ENCODE measurements at places on chromosomes 1 and 21.

GRCh38 chr1:39086386-39086785 is 60.2 kb downstream of the NDUFS5 start:
- no peak for DNase-seq

DNA sequence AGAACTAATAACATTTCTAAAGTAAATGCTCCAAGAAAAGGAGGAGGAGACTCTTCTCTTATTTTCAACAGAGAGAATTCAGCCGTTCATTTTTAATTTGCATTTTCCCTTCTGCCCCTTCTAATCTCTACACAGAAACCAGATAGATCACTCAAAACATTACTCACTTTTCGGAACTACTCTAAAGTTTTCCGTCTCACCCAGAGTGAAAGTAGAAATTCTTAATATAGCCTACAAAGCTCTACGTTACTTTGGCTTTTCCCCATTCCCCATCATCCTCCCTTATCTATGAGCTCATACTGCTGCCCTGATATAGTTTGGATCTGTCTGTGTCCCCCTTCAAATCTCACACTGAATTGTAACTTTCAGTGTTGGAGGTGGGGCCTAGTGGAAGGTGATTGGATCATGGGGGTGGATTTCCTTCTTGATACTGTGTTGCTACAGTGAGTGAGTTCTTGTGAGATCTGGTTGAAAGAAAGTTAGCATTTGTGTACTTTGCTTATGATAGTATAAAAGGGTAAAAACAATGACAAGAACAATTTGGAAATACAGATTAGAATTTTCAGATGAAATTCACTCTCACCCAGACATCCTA is 188.2 kb downstream of the AMY1C start:
- no peak for DNase-seq

DNA sequence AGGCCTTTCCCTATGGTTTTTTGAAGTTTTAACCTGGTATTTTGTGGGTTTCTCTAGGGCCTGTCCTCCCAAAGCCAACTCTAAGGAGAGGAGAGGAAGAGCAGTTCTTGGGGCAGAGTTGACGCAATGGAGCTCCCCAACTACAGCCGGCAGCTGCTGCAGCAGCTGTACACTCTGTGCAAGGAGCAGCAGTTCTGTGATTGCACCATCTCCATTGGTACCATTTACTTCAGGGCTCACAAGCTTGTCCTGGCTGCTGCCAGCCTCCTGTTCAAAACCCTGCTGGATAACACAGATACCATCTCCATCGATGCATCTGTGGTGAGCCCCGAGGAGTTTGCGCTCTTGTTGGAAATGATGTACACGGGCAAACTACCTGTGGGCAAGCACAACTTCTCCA is 38.2 kb downstream of the ZBTB40 start:
- DNase-seq = no peak

DNA sequence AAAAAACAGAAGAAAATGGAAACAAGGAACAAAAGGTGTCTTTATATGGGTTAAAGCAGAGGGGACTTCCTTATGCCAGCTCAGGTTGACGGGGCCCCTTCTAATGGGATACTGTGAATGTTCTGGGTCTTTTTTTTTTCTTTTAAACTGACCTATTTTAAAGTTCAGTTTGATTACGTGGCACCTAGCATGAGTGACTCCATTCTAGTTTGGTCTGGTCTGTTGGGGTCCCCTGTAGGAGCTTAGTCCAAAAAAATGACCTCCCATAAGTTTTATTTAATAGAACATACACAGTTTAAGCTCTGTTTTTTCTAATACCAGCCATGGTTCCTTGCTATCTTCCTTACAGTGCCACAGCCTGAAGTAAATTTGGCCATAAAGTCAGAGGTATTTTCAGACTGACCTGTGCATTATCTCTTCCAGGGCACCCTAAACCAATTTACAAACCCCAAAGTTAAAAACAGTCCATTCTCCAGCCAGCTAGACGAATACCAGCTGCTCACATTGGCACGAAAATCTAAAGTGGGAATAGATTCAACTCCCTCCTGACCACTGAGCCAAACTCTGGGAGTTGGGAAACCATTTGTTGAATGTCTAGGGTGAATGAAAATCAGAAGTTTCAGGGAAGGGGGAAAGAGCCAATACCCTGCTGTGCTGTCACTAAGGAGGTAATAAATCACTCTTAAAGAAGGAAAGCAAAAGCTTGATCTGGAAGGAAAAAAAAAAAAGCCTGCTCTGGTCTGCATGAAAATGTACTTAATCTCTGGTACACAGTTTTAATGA is 42.4 kb downstream of the AKNAD1 start:
- no peak for DNase-seq

DNA sequence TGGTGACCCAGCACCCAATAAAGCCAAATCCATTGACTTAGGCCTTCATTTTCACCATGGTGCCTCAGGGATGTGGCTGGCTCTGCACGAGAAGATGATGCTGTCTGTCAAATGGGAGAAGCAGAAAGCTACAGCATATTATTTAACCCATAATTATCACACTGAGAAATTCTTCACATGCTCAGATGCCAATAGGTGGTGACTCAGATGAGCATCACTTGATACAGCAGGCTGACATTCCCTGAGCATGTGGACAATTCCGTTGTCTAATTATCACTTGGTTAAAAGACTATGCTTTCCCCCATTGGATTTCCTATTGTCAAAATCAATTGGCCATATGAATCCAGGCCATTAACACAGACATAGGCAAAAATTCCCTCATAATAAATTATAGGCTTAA is 44.0 kb upstream of the HSD3B1 start:
- no peak for DNase-seq

DNA sequence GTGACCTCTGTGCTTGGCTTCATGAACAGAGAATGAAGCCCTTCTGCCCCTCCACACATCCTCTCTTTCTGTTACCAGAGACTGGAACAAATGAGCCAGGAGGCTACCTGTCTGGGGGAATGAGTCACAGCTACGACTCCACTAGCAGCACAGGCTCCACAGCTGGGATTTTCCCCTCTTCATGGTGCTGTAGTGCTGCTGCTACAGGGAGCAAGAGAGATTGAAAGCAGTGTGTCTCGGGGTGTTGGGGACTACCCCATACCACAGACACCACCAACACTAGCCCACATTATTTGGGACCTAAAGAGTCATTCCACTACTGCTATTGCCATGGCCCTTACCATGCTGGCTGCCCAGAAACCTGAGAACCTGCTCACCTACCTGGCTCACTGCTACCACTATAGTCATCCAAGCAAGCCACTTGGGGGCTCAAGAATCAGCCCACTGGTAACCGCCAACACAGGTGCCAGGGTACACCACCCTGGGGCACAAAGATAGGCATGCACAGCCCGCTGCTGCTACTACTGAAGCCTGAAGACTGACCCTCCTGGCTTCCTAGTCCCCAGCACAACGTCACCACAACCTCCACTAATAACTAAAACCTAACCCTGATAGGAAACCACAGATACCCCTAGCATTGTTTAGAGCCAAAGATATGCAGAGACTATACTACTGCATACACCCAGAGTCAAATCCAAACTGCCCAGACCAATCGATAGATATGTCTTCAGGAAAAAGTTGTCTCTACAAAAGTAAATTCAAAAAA is 17.7 kb downstream of the CD1E start:
- no peak for DNase-seq

DNA sequence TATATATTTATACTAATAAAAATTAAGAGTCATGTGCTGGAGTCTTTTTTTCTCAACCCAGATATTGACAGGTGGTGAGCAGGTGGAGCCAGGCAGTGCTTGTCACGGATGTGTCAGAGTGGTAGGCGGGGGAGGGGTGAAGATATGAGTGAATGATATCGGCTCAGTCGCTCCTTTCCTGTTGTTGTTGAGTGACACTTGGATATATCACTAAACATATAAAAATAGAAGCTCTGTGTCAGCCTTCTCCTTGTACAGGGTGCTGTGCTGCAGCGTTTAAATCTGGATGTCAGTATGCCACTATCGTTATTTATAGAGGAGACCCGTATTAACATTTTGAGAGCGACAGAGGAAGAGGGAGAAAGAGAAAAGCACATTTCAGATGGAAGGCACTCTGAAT is 339.6 kb downstream of the NUF2 start:
- DNase-seq = no peak

DNA sequence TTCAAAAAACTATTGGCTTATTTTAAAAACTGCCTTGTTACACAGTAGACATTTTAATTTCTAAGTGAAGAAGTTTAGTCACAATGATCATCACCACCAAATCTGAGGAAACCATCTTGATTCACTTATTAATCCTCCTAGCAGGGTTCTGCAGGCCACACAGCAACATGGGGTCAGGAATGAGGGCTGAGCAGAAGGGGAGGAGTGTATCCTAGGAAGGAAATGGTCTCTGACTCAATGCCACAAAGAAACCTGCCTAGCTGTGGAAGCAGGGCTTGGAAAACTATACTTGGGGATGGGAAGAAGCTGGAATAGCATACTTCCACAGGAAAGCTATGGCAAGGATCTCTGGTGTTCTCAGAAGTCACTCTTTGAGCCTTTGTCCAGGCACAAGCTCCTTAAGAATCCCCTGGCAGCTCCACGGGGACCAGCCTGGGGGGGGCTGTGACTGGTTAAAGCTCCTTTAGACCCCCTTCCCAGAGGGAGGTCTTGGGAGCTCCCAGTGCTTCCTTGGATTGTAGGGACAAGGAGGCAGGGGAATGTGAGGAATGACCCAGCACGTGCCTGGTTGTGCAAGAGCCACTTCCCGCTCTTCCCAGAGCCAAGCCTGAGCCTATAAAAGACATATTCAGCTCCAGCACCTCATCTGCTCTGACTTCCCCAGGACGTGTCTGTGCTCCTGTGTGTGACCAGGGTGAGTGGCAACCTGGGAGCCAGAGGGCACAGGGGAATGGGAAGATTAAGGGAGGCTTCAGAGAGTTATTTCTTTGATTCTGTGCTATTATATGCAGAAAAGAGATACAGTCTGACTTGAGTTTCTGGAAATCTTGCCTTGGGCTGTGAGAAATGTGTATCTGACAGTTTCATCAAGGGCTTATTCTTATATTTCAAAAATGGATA is at the start of gene LCE2A:
Gene LCE2A, plus strand, starts transcription at position 645 of the 900 bp plus-strand sequence. CDS start 557 bp downstream, outside the sequence.
- no peak for DNase-seq

- DNase-seq = no peak
These were observed 162.7 kb downstream of the PIGK start for GRCh38 chr1:77056525-77056924.

DNA sequence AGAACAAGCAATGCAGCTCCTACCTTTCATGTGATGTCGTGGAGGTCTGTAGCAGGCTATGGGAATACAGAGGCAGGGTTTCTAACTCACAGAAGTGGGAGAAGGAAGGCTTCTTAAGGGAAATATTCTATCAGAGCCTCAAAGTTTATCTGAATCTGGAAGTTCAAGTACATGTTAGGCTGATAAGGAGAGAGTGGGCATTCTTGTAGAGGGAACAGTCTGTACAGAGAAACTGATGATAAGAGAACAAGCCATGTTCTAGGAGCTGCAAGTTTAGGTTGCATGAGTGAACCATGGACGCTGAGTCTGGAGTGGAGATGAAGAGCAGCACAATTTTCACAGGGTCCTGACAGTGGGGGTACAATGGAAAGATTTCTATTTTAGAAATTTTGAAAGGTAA is 344.0 kb downstream of the CHRM3 start:
- DNase-seq = no peak

DNA sequence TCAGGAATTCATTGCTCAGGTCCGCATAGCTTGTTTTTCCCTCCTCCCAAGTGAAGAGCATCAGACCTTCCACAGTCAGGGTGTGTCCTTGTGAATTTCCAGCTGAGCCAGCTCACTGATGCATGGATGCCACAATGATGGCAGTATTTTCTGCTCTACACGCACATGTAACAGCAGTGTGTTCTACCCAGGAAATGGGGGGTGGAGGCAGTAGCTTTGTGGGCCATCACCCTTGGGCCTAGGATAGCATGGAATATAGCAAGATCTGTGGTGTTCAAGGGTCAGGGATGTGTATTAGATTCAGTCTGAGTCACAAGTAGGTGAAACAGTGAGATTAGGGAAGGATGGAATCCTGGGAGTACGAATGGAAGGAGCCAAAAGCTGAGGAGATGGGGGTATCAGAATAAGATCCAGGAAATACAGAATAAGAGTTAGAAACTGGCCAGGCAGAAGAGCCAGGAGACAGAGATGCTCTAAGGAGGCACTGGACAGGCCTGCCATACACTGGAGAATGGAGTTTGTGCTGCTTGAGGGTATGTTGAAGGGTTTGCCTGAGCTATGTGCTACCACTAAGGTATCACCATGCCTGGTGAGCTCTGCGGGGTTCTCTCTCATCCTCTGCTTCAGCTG is 90.6 kb upstream of the CNIH3 start:
- no peak for DNase-seq

- DNase-seq = no peak
These were observed 548.1 kb downstream of the BRINP3 start for GRCh38 chr1:189929501-189930099.

Data from cortex of kidney (tissue), 1 donor.